ENCODE measurements at places on chromosomes 1 and 21. TPM values are rescaled to one million over a fixed set of nuclear protein-coding genes. Genes with fewer than 3 reads are reported as not detected.

The TENT5C gene
- total RNA-seq, result 4.5 TPM

The ICOSLG gene
- total RNA-seq, result not detected

DNA sequence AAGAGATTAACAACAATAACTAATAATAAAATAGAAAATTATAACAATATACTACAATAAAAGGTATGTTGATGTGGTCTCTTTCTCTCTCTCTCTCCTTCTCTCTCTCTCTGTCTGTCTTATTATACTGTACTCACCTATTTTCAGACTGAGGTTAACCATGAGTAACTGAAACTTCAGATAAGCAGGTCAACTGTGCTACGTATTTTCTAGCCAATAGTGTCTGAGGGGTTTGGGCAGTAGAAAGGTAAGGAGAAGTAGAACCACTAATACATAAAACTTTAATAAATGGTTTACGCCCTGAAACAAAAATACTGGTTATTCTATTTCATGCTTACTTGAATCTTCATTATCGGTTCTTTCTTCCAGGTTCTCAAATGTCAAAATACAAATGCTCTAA is 71.0 kb upstream of the LRRC53 start:
- no peak for DNase-seq

The CADM3 gene
- total RNA-seq, result 0.47 TPM

GRCh38 chr1:207519505-207520399 is 23.8 kb downstream of the CR1 start:
- no peak for DNase-seq

The ASTN1 gene
- total RNA-seq, result 0.02 TPM

DNA sequence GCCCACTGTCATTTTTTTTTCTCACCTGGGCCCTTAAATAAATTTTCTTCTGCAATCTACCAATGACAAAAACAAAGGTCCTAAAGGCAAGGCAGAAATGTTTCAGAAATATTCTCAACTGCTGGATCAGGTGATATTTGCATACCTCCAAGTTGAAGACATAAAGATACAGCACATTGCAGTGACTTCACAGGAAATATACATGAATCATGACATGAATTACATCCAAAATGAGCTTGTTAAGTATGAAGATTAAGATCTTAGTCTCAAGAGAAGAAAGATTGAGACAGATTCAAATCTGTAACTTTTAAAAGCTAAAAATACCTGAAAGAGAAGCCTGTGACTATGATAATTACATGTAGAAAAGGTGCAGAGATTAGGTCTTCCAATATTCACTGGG is 207.8 kb downstream of the SIPA1L2 start:
- DNase-seq, result peak; percentile 18

The SHE gene
- total RNA-seq, result not detected

The KRTAP19-3 gene
- not detected for total RNA-seq

DNA sequence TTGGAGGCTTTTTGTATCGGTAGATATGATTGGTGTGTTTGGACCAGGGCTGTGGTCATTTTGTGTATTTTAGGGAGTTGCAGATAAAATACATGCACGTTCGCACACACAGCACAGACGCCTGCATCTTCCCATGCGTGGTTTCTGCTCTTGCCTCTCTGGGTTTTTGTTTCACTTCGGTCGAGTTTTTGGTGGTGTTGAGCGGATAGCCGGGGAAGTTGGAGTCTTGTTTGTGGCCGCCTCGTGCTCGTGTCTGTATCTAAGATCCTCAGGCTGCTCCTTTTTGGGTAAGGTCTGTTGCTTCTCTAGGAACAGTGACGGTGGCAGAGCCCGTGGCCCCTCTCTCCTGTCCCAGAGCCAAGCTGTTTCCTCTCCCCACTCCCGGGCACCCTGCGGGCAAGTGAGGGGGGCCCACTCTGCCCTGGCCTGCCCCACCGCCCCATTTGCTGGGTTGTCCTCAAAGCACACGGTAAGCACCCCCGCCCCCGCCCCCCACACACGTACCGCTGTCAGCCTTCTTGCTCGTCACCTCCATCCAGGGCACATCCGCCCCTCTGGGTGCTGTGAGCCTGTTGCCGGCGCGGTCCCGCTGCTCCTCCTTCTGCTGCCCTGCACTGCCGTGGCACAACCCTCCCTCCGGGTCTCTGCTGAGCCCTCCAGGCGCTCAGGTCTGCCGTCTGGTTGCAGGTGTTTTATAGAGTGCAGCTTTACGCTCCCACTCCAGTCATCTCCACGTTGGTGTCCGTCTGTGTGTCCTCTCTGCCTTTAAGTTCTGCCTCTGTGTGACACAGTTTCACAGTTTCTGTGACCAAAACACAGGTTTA is 51.9 kb downstream of the AGPAT3 start:
- no peak for DNase-seq

The HPCAL4 gene
- 1.0 TPM for total RNA-seq

The CRYAA gene
- total RNA-seq, result not detected

- DNase-seq, result peak; percentile 50
Observed at GRCh38 chr21:38350684-38351083, 93.9 kb downstream of the KCNJ15 start.

The FAM43B gene
- total RNA-seq, result 3.5 TPM

DNA sequence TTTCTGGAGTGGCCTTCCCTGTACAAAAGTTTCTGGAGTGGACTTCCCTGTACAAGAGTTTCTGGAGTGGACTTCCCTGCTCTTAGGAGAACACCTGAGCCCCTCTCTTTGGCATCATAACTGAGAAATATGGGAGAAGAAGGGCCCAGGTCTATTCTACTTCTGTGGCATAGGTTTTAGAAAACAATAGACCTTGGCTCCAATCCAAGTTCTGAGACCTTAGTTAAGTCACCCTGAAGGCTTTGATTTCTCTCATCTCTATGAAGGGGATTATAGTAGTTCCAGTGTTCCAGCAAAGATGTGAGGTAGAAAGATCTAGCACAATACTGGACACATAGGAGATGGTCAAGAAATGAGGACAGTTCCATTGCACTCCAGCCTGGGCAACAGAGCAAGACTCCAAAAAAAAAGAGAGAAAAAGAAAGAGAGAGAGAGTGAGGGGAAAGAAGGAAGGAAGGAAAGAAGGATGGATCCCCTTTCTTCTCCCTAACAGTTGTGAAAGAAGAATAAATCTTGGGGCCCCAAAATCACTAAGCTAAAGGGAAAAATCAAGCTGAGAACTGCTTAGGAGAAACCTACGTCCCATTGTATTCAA is 13.3 kb upstream of the EIF4G3 start:
- DNase-seq, result no peak

GRCh38 chr21:17461014-17461413 is 51.8 kb upstream of the CXADR start:
- peak; percentile 78 for DNase-seq

DNA sequence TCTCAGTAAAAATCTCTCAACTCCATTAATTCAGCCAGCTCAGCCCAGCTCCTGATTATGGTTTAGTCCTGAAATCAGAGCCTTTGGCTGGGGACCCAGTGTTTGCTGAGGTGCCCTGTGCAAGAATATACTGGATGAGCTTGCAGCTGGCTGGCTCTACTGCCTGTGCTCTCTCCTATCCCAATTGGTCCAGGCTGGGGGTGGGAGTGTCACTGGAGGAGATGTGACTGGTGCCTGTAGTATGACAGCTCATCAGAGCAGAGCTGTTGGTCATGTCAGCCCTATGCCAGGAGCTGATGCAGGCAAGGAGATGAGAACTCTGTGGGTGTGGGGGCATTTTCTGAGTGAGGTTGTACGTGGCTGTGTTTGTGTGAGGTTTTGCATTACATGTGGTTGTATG is 87.0 kb downstream of the TNR start:
- DNase-seq, result no peak

DNA sequence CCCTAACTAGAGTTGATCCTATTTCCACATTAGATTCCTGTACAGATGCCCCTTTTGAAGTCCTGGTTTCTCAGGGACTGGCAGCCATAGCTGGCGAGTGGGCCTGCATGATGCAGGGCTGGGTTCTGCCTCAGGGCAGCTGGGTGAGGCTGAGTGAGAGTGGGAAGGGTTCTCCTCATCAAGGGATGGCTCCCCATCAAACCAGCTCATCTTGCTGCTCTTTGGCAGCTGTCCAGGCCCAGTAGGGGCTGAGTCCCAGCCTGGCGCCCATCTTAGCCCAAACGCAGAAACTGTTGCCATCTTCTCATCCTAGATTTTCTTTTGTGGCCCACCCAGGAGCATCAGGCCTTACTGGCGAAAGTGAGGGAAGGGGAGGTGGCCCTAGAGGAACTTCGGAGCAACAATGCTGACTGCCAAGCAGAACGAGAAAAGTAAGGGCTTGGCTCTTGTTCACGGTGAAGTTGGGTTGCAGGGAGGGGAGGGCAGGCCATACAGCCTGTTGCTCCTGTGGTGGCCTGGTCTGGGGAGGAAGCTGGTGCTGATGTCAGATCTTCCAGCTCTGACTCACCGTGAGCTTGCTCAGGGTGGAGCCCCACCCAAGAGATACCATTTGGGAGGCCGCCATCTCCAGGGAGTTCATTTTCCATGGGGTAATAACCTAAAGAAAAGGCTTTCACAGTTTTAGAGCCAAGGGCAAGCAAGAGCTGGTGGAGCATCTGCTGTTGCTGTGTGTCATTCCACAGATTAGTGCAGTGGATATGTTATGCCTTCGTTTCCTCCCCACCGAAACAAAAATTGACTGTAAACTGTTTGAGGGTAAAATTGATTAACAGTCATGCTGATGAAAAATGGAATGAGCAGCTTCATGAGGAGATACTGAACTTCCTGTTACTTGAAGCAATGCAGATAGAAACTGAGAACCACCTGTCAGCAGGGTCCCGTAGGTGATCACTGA is 34.7 kb downstream of the TUFT1 start:
- peak; percentile 75 for DNase-seq

The OR2L8 gene
- total RNA-seq, result not detected

DNA sequence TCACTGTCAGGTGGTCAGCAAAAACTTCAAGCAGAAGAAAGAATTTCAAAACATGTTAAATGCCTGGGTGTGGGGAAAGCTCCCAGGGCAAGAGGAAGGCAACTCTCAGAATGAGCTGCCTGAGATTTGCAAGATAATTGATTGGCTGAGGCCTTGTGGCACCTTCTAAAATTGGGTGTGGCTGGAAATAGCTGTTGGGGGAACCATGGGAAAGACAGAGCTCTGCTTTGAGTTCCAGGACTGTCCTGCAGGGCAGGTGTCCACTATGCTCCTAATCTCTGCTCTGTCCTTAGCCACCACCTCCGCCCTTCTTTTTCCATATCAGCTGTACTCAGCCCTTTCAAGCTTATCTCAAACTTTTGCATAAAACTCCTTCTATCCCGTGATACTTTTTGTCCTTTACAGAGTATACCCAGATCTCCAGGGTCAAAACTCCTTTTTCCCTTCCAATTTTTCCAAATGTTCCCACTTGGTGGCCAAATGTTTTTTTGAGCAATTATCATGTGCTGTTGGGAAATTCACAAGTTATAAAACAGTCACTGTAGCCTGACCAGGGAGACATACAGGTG is 23.8 kb upstream of the PPP2R5A start:
- DNase-seq, result no peak

GRCh38 chr1:153360592-153361479 is 3.2 kb downstream of the S100A9 start:
- DNase-seq, result no peak

The DPYD gene
- 37.9 TPM for total RNA-seq

The CLCA4 gene
- total RNA-seq, result not detected

DNA sequence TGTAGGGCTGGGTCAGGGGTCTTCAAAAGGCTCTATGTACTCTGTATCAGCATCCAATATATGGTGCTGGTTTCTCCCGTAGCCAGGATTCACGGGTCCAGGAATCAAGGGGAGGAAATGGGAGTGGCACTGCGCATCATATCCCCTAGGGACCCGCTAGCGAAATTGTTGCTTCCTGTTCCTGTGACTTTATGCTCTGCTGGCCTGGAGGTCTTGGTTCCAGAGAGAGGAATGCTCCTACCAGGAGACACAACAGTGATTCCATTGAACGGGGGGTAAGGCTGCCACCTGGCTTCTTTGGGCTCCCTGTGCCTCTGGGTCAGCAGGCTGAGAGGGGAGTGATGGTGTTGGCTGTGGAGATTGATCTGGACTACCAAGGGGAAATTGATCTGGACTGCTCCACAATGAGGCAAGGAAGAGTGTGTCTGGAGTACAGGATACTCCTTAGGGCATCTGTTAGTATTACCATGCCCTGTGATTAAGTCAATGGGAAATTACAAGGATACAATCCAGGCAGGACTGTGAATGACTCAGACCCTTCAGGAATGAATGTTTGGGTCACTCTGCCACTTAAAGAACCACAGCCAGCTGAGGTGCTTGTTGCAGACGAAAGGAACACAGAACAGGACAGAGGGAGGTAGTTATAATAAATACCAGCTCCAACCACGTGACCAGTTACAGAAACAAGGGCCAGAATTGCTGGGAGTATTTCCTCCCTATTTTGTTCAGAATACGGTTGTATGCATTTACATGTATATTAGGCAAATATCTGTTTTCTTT is 10.2 kb downstream of the SPSB1 start:
- peak; percentile 99 for DNase-seq

DNA sequence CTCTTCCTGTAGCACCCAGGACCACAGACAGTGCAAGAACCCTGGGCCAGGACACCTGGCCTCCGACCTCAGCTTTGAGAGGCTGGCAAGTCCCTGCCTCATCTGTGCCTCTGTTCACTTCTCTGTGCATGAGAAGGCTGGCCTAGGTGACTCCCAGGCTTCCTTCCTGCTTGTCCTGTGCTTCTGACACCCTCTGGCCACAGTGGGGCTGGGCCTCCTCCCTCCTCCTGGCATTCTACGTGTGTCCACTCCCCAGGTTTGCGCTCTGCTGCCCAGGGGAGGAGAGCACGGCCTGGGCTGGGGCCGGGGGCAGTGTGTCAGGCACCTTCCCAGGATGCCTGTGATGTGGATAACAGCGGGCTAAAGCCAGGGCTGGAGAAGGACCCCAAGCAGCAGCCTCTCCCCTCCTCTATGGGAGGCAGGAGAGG is 30.3 kb upstream of the PKP1 start:
- no peak for DNase-seq

DNA sequence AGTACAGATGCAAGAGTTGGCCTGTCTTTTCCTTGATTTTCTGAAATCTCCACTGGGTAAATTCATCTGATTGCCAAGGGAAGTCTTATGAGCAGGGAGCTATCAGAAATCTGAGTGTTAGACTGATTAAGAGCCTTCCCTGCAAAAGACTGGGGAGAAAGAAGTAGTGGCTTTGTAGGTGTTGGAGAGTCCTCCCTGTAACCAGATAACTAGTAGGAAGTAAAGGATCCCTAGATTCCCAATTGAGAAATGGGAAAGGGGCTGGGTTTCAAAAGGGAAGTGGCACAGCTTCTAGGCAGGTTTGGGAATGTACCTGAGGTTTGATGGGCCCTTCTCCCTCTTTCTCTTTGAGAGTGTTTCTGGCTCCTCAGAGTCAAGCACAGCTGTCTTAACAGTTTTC is 2.1 kb downstream of the TLCD4 start:
- no peak for DNase-seq

The HSD11B1 gene
- total RNA-seq, result 4.3 TPM

The JAM2 gene
- 1.7 TPM for total RNA-seq

DNA sequence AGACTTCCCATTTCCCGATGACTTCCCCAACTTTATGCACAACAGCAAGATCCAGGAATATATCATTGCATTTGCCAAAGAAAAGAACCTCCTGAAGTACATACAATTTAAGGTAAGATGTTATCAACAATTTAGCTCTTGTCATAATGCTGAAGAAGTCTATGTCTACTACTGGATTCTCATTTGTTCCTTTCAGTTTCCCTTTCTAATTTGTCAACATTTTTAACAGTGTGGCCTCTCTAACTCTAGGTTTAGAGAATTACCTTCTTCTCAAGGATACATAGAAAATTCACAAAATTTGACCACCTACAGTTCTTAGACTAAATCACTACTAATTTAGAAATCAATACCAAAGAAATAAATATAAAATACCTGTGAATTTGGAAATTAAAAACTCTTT is 13.2 kb downstream of the FMO3 start:
- DNase-seq, result no peak

Measured in M059J (cell line).